Stimulated activated CD4-positive, alpha-beta T cell treated with anti-CD3 and anti-CD28 coated beads, TNF-alpha, amount 100 ng/mL, for 4 hours (primary cell): ENCODE measurements at places on chromosomes 1 and 21.

- DNase-seq, result no peak
Observed at GRCh38 chr1:221740993-221741702, 741 bp downstream of the DUSP10 start.

DNA sequence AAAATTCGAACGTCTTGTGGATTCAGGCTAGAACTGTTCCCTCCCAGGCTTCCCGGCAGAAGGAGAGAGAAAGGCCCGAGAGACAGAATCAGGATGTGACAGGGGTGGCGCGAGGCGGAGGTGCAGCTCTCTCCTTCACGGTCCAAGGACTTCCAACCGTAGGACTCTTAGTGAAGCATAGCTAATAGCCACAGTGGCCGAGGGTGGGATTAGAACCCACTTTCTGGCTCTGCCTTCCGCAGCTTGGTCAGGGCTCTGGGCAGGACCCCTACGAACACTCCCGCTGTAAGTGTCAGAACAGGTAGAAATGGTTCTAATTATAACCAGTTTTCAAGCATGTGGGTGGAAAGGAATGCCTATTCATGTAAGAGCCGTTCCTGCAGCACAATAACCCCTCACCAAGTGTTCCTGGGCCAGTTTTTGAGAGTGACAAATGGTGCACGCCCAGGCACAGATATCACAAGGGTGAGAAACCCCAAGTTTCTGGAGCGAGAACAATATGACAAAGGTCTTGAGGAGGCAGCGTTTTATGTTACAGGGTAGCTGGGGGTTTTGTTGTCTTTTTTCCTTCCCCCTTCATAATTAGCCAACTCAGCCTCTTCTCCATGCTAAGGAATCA is 86.4 kb downstream of the SYF2 start:
- no peak for DNase-seq

DNA sequence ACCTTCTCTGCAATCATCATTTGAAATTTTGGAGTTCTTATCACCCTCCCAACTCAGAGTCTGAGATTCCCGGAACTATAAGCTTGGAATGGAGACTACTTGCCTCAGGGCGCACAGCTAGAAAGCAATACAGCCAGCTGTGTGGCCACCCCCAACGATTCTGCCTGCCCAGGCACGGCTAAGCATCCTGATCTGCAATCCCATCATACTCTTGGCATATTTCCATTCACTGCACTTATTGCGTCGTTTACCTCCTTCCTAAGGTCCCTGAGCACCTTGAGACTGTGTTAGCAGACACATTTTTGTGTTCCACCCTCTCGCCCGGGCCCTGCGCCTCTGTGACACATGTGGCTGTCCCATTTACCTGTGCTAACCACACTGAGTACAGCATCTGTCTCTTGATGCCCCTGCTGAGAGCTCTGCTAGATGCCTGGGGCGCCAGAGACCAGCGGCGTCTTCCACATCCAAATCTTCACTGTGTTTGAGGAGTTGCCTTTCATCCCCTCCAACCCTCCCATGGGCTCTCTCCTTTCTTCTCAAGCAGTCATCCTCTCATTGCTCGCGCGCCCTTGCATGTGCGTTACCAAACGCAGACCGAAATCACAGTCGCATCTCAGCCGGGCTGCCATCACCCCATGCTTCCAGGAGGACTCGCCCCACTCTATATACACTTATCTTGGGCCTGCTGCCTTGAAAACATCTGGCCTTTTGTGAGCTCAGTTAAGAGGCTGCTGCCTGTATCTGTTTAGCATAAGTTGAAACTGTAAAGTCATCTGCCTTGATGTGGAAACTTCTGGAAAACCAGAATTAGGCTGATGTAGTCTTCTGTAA is 3.5 kb upstream of the CLDN19 start:
- DNase-seq, result no peak

- no peak for DNase-seq
Observed at GRCh38 chr21:42030311-42030710, 20.2 kb upstream of the ZBTB21 start.

- DNase-seq, result no peak
Observed at GRCh38 chr1:90726425-90726985, 9.4 kb upstream of the BARHL2 start.
